Fibroblast of lung (primary cell): ENCODE measurements at places on chromosomes 6 and 20.

DNA sequence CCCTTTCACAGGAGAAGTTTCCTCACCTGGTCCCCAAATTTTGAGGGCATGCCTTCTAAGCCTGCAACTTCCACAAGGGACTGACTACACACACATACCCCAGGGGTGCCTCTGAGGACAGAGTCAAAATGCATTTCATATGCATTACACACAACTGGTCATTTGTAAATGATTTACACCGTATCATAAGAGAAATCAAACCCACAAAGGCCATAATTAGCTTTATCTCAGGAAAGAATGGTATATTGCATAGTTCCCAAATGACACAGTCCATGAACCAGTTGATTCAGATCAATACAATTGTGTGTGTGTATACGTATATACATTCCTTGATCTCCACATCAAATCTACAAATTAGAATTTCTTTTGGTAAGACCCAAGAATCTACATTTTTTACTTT, 203.3 kb upstream of the PRDM1 start:
- peak; percentile 39 for DNase-seq

DNA sequence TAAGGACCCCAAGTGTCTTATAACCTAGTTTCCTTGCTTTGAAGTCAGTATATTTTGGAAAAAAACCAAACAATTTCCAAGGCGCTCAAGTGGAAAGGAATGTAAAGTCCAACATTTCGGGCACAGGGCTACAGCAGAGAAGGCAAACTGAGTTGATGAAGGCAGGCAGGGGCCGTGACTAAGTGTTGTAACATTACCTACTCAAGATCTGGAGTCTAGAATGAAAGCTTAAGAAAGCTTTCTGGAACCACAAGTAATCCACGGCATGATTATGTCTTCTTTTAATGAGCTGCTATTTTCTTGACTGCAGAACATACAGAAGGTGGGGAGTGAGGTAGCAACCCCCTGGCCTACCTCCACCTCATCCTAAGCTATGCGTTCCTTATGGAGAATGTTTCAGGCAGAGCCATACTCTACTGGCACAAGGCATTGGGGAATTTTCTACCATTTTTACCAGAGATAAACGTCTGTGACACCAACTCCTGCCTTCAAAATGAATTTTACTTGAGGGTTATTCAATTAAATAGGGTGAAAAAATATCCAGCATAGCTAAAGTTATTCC, 4.3 kb downstream of the PPP1R10 start:
- peak; percentile 89 for DNase-seq

DNA sequence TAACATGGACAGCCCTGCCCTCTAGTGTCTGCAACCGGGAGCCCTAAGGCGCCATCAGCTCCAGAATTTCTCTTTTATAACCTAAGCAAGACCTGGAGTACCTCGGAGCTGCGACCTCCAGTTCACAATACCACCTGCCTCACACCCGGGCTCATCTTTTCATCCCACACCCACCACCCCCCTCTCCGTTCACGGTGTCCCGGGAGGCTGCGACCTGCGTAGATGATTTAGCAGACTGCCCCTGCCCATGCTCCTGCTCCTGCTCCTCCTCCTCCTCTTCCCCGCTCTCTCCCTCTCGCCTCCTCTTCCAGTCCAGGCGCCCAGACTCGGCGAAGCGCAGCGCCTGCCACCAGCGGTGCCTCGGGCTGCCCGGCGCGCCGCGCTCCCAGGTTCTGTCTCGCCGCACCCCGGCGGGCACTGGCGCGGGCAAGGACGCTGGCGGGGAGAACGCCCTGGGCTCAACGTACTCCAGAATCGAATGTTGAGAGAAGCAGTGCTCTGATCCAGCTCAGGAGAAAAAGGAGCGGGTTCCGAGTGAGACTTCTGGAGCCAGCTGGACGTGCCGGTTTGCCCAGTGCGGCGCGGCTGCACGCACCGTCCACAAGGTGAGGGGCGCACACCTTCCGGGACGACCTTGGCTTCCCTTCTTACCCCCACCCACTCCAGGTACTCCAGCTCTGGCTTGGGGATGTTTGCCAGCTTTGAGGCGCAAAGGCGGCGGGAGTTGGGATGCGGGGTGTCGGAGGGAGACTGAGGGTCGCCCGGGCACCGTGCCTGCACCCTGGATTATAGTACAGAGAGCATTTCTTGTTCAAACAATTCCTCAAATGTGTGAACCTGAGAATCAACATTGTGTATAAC, at the start of gene HTR1E:
Gene HTR1E (plus strand): TSS at position 310 of the 861 bp plus-strand sequence. CDS start 77,807 bp downstream, outside the sequence.
- DNase-seq, result peak; percentile 10

DNA sequence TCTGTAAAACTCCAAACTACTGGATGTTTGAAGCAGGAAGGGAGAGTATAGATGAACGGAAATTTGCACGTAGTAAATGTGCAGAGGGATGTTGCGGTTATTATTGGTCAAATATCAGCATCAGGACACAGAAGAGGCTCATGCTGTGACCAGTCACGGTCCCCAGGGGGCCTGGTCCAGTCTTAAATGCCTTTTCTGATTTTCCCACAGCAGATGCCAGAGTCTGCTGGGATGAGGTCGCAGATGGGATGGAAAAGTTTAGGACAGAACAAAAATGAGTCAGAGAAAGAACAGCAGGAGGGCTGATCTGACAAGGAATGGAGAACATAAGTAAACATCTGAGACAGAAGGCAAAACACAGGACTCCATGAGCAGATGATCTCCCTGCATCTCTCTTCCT, 11.7 kb upstream of the SIRPG start:
- peak; percentile 18 for DNase-seq

DNA sequence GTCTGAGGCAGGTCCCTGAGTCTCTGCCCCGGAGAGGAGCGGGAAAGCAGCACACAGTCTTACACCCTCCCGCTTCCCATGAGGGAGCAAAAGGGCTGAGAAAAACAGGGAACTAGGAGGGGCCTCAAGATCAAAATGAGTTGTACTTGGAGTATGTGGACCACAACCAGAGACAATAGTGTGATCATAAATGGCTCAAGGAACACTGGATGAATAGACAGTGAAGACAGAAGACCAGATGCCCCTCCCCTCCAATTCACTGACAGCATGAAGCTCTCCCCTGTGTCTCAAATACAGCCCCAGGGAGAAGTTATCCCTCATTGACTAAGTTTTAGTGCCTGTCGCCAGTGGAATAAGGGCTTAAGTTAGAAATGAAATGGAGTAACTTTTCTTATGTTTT, 191.0 kb downstream of the TFAP2A start:
- DNase-seq, result no peak

GRCh38 chr6:110557199-110557598, 80.8 kb upstream of the SLC22A16 start:
- no peak for DNase-seq

DNA sequence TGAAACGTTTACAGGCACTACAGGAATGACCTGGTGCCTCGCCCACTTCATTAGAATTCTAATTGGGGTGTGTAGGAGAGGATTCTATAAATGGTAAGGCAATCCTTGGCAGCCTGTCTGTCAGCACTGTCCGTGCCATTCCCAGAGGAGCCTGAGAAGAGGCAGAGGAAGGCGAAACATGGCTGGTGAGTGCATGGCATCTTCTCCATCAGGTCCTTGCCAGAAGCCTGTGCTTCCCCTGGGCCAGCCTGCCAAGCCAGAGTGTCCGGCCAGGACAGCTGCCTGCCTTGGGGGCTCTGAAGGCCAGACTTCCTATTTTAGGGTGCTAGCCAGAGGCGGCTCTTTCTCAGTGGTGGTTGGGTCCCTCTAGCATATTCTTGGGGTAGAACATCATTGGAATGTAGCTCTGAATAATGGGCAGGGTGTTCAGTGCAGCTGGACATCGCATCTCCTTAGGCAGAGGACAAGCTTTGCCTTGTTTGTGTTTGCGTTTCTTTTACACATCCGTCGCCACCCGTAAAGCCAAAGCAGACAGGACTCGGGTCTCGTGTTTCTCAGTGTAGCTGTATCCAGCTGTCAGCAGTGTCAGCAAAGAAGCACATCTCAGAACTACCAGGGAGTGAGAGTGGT, at the start of gene TGM3:
Gene TGM3 (plus strand): TSS at position 116 of the 630 bp plus-strand sequence. CDS start 63 bp downstream, at position 179.
- DNase-seq, result no peak
